T-helper 2 cell (primary cell): ENCODE measurements at places on chromosomes 7 and 10.

DNA sequence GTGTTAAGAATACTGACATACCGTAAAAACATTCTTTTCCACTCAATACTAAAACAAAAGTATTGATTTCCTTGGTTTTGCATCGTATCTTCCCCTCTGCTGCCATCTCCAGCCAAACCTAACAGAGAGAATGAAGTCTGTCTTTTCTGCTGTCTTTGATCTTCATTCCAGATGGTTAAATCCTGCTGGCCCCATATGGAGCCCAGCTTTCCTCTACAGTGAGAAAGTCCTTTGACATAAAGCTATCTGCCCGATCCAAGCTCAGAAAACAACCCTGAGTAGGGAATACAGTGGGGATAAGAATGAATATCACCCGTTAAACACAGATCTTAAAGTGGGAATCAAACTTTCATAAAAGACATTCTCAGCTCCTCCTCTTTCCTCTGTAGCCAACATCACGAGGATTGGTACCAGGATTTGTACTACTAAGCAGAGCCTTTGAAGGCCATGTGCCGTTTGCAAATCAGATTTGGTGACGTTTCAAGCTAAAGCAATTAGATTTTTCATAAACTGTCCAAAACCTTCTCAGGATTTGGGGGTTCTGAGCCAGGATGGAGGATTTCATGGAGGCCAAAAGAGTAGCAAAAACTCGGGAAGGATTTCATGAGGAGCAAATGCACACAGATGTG, 30.8 kb upstream of the GPAM start:
- DNase-seq: no peak

- DNase-seq: no peak
Measured at GRCh38 chr10:69668721-69669120, 38.7 kb downstream of the FAM241B start.

DNA sequence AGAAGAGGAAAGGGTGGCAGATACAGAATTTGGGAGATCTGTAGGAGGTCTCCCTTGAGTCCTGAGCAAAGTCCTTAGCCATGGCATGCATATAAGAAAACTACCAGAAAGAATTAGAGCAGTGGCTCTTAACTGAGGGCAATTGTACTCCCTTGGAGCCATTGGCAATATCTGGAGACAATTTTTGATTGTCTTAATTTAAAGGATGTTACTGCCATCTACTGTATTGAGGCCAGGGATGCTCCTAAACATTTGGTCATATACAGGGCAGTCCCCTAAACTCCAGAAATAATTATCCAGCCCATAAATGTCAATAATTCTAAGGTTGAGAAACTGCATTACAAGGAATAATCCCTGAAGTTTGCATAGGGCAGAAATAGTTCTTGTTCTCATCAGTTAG, 136.4 kb upstream of the ODAD2 start:
- no peak for DNase-seq

- DNase-seq: peak; percentile 17
Measured at GRCh38 chr10:97849103-97849686, 448 bp upstream of the GOLGA7B start.

DNA sequence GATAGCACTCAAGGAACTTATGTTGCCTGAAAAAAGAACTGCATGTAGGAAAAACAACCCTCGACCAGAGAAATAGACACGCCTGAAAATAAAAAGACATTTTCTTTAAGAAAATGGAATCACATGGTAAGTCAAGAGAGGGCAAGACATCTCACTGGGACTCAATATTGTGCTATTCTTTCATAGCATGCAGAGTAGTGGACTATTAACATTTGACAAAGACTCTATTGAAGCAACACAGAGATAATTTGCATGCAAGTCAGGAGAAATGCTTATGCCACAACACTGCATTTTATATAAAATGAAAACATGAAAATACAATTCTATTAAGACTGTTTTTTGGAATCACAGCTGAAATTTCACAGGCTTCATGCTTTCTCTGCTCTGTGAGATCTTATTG, 77.9 kb upstream of the RHOBTB1 start:
- DNase-seq: no peak
